ENCODE measurements at places on chromosomes 5 and 9. TPM values are rescaled to one million over a fixed set of nuclear protein-coding genes. Genes with fewer than 3 reads are reported as not detected.

KIF3A gene
- total RNA-seq: 15.0 TPM

HEMGN gene
- total RNA-seq: not detected

PRUNE2 gene
- 11.4 TPM for total RNA-seq

DTWD2 gene
- 10.5 TPM for total RNA-seq

BHMT2 gene
- total RNA-seq: not detected

WNT8A gene
- not detected for total RNA-seq

SUSD1 gene
- 18.5 TPM for total RNA-seq

CTNND2 gene
- 2.1 TPM for total RNA-seq

PCDHA11 gene
- total RNA-seq: 6.0 TPM

NFIB gene
- 63.1 TPM for total RNA-seq

PALM2AKAP2 gene
- 46.3 TPM for total RNA-seq

KCNV2 gene
- total RNA-seq: not detected

PCDHGA3 gene
- total RNA-seq: 0.51 TPM

GRCh38 chr5:149938279-149938678, 6.3 kb downstream of the PDE6A start:
- DNase-seq: no peak

DNA sequence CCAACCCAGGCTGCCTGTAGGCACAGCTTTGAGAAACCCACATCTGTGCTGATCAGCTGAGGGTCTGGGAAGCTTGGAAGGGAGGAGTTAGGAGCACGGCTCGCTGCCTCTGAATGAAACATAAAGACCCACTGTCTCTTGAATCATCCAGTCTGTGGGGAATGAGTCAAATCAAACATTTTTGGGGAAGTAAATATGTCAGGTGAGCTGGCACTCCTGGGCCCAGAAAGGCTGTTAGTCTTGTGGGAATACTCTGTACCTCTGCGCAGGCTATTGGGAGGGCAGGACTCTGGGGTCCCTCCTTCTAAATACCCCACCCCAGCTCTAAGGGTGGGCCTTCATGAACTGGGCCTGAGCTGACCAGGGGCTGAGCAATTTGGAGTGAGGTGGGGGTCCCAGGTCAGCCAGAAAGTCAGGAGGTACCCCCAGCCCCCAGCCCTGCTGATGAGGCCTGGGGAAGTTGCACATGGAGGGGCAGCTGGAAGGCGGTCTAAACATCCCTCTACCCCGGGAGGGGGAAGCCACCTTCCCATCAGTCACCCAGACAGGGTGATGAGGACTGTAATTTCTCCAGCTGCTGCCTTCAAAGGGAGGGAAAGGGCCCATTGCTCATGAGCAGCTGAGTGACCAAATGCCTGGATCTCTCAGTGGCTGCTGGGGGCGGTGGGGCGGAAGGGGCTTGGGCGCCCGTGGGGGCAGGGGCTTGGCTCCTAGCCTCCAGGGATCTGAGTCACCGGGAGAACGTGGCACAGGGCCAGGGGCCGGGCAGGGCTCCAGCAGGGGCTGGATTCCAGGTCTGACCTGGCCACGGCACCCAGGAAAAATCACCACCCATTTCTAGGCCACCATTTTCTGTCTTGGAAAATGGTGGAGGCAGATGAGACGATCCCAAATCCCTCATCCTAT, 10.8 kb downstream of the FIBCD1 start:
- no peak for DNase-seq

GRCh38 chr5:61919920-61920319, 386.1 kb upstream of the KIF2A start:
- DNase-seq: no peak

DNA sequence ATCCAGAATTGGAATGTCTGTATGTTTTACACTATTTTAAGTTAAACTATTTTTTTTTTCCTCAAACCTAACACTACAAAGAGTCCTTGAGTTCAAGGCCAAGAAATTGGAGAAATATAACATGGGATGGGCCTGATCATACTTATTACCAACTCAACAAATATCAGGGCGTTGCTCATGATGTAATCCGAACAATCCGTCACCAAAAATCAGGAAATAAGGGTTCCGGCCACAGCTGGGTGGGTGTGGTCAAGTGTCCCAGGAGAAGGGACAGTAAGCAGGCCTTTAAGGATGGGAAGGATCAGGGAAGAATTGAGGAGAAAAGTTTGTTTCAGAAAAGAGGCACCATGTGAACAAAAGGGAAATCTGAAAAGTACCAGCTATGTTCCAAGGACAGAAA, 29.8 kb downstream of the MED27 start:
- DNase-seq: no peak

DNA sequence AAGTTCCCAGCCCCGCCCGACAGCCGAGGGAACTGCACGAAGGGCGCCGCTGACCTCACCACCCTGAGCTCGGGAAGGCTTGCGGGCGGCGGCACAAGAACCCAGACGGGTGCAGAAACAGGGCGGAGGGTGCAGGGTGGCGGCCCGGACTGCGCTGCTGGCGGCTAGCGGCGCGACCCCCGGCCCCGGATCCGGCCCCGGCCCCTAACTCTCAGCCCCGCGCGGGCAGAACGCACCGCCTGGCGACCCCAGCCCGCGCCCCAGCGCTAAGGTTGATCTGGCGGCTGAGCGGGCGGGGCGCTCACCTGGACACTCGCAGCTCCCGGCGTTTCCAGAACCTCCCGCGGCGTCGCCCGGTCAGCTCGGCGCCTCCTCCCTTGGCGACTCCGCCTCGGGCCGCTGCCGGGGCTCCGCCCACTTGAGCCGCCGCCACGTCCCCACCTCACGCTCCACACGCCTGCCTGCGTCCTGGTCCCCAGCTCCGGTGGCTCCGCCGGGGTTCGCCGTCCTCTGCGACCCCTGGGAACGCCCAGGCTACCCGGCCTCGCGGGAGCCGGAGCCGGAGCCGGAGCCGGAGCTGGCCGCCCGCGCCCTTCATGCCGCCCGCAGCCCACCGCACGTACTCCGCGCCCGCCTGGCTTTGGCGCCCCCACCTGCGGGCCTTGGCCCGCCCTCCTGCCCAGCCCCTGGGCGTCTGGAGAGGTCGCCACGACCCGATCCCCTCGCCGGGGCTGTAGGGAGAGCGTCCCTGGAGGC, at the start of gene P4HA2:
Gene P4HA2, minus strand, starts transcription at position 369 of the 756 bp plus-strand sequence. CDS start 9,227 bp downstream, outside the sequence.
- DNase-seq: no peak

DNA sequence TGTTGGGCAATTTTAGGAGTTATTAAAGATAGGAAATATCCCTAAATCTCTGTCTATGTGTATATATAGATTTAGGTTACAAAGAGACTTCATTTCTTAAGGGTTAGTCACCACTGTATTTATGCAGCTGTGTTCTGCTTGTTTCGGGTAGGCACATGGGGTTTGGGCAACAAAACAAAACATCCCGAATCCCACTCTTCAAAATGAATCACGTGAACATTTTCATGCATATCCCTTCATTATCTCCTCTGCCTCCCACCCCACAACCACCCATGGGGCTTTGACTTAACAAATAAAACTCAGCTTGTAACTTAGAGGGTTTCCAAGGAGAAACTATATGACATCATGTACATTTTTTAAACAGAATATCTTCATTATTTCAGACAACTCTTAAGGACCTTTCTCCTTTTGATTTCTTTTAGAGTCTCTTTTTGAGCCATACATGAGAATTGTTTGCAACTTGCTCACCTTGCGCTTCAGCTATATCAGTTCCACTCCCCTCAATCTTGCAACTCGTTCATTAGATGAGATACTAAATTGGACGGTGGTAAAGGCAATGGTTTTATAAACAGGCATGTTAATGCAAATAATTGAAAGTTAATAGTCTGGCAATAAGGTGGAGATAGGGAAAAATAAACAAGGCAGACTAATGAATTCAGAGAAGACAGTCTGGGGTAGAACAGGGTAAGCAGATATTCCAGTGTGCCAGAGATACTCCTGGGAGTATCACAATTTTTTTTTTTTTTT, 136.7 kb downstream of the CD180 start:
- DNase-seq: no peak

- DNase-seq: no peak
Observed at GRCh38 chr9:112867275-112867991, 23.2 kb downstream of the SLC46A2 start.

- no peak for DNase-seq
Observed at GRCh38 chr9:74412236-74412979, 84.7 kb upstream of the RORB start.

GRCh38 chr9:109414125-109414785, 83.9 kb downstream of the PTPN3 start:
- no peak for DNase-seq

- no peak for DNase-seq
Observed at GRCh38 chr5:35143841-35144240, 86.4 kb downstream of the PRLR start.

- DNase-seq: no peak
Observed at GRCh38 chr5:44242791-44243190, 146.4 kb downstream of the FGF10 start.

DNA sequence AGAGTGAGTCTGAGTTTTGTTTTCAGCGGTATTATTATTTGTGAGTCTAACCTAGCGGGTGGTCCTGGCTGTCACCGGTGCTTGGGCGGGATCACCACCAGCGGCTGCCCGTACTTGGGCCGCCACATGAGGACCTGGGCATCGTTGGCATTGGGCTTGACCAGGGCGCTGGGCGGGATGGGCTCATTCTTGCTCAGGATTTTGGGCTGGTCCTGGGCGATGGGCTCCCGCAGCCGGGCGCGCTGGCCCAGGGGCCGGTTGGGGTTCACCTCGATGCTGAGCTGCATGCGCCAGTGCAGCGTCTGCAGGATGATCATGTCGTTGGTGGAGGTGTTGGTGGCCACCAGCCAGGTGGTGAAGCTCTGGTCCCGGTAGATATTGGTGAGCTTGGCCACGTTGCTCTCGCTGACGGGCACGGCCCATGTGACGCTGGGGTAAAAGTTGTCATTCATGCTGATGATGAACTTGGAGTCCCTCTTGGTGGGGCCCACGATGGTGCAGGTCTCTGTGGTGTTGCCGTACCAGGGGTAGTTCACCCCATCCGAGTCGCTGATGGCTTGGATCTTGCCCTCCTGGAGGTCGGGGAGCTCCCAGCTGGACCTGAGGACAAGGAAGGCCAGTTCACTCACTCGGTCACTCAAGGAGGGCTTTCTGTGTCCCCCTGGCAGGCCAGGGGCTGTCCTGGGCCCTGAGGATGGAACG, 15.4 kb downstream of the FAM78A start:
- DNase-seq: no peak

- no peak for DNase-seq
Observed at GRCh38 chr9:123478967-123479602, 123.1 kb downstream of the CRB2 start.

- no peak for DNase-seq
Observed at GRCh38 chr5:178998441-178998840, 3.3 kb upstream of the GRM6 start.

DNA sequence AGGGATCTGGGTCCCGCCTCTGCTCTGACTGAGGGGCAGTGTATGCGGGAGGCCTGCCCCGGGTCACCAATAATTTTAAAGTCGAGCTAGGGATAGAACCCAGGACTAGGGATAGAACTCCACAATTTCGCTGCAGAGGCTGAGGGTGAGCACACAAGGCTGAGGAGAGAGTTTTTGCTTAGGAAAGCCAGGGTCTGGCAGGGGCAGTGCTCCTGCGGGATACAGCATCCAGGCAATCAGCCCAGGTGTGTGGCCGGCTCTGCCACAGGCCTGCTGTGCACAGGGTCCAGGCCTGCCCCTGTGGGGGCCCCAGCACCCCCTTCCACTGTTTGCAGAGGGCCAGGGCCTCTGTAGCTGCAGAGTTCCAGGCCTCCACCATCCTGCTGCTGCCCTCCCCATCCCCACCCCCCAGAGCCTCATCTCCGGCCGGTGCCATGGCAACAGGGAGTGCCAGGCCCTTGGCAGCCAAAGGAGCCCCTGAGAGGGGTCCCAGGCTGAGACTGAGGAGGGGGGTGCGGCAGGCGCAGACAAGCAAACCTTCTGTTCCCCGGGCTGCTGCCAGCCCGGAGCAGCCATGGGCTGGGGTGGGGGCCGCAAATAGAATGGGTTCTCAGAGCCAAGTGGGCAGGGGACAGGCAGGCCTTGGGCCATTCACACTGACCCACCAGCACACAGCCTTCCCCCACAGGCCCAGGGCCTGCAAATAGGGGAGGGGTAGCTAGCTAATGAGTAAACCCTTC, 8.6 kb downstream of the PDGFRB start:
- DNase-seq: no peak

GRCh38 chr5:107951309-107951708, 280.6 kb upstream of the EFNA5 start:
- no peak for DNase-seq

- DNase-seq: no peak
Observed at GRCh38 chr5:175555168-175555785, 76.9 kb downstream of the SFXN1 start.

- no peak for DNase-seq
Observed at GRCh38 chr5:59725392-59725767, 168.1 kb downstream of the PDE4D start.

- no peak for DNase-seq
Observed at GRCh38 chr5:58136406-58136805, 323.5 kb downstream of the PLK2 start.

GRCh38 chr9:116632990-116633838, 53.9 kb upstream of the TRIM32 start:
- no peak for DNase-seq

- DNase-seq: no peak
Observed at GRCh38 chr9:120872791-120873502, 4.0 kb downstream of the PHF19 start.

DNA sequence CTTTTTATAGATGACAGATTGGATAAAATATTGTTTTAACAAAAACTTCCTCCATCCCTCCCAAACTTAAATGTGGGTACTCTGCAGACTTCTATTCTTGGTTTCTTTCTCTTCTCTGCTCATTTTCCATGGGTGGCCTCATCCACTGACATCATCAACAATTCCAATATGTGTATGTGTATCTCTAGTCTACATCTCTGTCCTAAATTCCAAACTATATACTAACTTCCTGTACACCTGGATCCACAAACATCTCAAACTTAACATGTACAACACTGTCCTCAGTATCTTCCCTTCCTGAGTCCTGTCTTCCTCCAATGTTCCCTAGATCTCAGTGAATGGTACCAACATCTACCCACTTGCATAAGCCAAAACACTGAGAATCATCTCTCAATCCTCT, 28.5 kb upstream of the CDK5RAP2 start:
- DNase-seq: no peak

GRCh38 chr9:72932619-72933018, 20.2 kb downstream of the ALDH1A1 start:
- no peak for DNase-seq

DNA sequence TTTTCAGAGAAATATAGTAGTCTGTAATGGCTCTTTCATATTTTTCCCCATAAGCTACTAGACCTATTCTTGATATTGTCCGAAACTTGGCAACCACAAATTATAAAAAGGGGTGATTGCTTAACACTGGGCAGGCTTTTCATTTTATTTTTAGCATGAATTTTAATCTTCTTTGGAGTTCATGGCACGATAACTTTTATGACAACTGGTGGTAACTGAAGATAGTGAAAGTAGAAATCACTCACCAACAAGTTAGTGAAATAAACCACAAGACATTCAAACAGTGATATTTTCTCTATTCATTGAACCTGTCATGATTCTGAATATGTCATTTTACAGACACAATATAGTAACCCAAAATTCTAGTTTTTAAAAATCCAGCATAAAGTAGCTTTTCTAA, 213.9 kb downstream of the PRDM9 start:
- no peak for DNase-seq

DNA sequence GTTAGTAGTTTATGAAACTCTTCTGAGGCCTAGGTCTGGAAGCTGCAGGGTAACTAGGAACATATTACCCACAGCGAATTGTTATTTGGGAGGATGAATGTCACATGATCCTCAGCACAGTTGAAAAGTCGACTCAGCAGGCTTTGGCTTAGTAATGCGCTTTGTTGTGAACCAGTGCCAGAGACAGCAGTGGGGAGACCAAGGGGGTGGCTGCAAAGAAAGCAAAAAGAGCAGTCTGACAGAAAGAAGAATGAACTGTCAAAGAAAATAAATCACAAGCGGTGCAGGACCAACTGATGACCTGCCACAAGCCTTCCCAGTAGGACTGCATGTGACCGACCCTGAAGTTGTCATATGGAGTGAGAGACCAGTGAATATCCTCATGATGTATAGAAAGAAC, 170.0 kb downstream of the CCDC171 start:
- no peak for DNase-seq

Data from chondrocyte (in vitro differentiated cells).